ENCODE measurements at places on chromosomes 16 and 17.
A peak's percentile ranks its signal among the peaks of the same experiment; 100 is the strongest.

DNA sequence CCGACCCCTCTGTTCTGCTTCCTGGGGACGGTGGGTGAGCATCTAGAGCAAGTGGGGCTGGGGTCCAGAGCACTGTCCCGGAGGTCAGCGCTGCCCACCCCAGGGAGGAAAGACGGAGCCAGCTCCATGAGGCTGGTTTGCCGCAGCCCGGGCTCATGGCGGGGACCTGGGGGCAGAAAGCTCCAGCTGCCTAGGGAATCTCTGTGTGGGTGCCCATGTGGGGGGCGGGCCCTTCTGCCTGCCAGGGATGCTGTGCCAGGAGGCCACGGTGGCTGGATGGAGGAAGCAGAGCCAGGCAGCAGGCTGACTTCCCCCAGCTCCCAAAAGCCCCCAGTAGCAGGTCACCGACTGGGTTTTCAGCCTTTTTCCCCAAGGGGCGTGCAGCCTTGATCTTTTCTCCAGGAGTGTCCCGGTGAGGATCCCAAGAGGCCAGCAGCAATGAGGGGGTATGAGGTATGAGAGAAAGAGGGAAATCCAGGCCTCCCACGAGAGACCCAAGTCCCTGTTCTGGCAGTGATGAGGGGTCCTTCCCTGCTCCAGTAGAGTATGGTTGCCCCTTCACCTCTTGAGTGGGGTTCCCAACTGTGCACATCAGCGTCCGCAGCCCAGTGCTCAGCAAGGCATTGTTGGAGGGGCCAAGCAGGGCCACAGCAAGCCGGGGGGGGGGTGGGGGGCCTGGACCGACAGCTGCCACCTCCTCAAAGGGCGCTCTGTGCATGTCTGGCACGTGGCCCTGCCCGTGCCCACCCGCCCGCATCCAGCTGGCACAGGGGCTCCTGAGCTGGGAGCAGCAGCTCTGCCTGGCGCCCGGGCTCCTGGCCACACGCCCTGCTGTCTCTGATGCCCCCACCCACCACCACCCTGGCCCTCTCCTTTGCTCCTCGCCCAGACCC lies 15.6 kb upstream of the BCAR1 start:
- peak; percentile 65 for DNase-seq

DNA sequence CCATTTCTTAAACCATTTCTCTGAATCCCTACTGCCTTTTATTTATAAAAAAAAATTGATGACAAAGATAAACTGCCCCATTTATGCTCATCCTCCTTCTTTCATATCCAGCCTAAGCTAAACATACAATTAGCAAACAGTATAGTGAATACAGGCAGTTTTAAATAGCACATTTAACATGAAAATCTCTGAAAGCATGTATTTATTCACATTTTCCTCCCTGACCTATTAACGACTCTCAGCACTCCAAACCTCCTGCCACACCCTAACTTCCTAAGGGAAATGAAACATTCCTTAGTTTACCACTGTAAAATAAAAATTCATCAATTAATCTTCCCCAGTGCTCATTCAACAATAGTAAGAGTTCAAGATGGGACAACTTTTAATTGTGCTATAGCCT lies 56.9 kb downstream of the TRIM37 start:
- no peak for DNase-seq

DNA sequence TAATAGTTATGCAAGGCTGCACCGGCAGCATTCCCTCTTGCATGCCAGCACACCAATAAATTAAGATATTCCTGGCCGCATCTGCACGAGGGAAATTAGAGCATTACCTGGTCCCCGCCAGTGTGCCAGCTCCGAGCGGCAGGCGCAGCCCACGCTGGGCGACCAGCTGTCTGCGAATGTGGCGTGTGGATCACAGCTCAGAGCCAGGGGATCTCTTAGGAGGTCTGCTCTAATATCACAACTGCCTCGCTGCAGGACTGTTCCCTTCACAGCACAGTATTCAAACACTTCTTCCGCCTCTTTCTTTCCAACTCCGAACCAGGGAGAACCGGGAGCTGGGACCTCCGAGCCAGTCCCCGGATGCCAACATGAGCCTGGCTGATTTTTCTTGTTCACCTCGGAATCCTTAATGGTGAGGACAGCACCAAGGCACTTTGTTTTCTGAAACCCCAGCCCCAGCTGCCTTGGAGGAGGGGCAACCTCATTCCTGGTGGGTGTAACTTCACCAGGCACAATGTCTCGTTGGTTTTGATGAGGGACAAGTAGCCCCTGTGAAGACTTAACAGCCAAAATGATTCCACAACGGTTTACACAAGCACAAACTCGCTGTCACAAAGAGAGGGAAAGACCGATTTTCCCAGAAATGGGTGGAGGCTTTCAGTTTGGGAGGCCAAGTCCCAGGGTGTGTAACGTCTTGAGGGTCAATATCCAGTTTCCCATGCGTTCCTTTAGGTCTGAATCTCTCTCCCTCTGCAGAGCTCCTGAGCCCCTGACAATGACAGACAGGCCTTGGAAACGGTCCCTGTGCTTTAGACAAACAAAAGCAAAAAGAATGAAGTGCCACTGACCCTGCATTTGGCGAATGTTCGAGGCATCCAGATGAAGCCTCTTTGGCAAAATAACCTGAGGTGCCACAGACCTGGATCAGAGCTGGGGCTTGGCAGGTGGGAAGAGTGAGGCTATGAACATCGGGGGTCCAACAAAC lies 213.2 kb downstream of the C16orf78 start:
- peak; percentile 38 for DNase-seq

DNA sequence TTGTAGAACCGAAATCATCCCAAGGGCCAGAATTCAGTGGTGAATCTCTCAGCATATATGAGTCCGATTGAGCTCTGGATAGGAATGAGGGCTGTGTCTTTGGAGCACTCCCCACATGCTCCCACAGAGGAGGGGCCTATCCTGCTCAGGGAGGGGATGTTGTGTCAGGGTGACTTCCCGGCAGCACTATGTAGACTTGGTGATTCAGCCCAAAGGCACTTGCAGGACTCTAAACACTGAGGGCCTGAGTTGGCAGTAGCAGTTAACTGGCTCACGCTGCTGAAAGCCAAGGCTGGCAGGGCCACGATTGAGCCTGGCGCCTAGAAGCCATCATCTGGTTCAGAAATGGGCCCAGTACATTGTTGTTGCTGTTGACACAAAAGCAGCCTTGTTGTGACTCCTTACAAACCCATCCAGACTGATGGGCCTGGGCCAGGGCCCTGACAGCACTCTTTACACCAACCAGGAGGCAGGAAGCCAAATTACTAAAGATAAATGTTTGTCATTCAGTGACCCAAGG lies 31.9 kb downstream of the NMT1 start:
- DNase-seq: peak; percentile 52

GRCh38 chr17:26731005-26731921 lies 562.7 kb upstream of the WSB1 start:
- DNase-seq: no peak

DNA sequence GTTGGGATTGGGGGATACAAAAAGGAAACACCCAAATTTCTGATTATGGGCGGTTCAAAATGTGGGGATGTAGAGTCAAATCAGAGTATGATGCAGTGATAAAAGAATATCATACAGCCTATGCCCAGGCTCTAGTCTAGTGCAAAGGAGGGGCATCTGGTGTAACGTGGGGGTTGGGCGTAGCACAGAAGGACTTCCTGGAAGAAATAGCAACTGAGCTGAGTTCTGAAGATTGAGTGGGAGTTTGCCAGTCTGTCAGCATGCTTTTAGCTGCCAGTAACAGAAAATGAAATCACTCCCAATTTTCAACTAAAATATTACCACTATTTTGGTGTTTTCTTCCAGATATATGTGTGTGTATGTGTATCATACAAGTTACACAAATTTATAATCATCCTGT lies 196.9 kb downstream of the SPECC1 start:
- no peak for DNase-seq

GRCh38 chr17:75998327-75998795 lies 2.3 kb upstream of the CDK3 start:
- DNase-seq: no peak

GRCh38 chr16:11629071-11630030 lies 38.9 kb upstream of the SNN start:
- peak; percentile 67 for DNase-seq

- DNase-seq: no peak
Measured at GRCh38 chr17:71163121-71163812, 957.6 kb upstream of the SOX9 start.

DNA sequence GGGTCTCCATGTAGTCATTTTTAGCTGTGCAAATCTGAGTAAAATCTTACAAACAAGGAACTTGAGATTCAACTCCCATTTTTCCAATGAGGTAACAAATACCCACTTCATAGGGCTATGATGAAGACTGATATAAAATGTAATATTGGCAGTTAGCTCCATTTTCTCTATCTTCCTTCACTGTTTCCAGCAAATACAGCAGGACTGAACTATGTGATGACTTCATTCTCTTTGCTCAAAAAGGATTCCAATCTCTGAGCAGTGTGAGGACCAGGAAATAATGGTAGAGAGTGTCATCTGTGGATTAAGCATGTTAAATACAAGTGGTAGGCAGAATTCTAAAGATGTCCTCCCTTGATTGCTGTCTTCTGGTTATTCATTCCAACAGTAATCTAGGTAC lies 18.3 kb downstream of the RND2 start:
- no peak for DNase-seq

- no peak for DNase-seq
Measured at GRCh38 chr16:78961464-78961863, 639.1 kb downstream of the MAF start.
